ENCODE measurements at places on chromosomes 5 and 9.
A peak's percentile ranks its signal among the peaks of the same experiment; 100 is the strongest.

- DNase-seq: no peak
Measured at GRCh38 chr9:74824654-74825053, 63.1 kb downstream of the TRPM6 start.

- no peak for DNase-seq
Measured at GRCh38 chr5:42982107-42982622, 58.0 kb downstream of the ANXA2R start.

- no peak for DNase-seq
Measured at GRCh38 chr9:130425741-130426466, 18.9 kb upstream of the ASS1 start.

GRCh38 chr5:160427607-160428006 lies 6.0 kb downstream of the PTTG1 start:
- no peak for DNase-seq

- no peak for DNase-seq
Measured at GRCh38 chr5:2093859-2094615, 211.3 kb upstream of the IRX4 start.

GRCh38 chr9:119240546-119240945 lies 128.7 kb downstream of the BRINP1 start:
- no peak for DNase-seq

DNA sequence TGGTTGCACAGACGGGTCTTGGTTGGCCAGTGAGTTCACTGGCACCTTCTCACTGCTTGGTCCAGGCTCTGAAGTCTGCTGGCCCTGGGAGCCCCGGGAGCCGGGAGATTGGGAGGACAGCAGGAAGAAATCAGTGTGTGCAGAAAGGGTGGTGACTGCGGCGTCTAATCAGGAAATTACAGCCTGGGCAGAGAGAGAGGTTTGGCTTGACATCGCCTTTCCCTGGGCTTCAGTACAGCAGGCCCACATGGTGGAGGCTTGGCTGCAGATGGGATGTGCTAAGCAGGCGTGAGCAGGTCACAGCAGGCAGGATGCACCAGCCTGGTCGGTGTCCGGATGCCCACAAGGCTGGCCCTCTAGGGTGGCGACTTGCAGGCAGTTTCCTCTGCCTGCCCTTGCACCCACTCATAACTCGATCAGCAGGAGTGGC lies 17.2 kb downstream of the PITX1 start:
- DNase-seq: no peak

GRCh38 chr9:110029956-110030480 lies 177.9 kb downstream of the C9orf152 start:
- DNase-seq: no peak

- DNase-seq: peak; percentile 70
Measured at GRCh38 chr5:178116143-178116885, 3.0 kb downstream of the N4BP3 start.

DNA sequence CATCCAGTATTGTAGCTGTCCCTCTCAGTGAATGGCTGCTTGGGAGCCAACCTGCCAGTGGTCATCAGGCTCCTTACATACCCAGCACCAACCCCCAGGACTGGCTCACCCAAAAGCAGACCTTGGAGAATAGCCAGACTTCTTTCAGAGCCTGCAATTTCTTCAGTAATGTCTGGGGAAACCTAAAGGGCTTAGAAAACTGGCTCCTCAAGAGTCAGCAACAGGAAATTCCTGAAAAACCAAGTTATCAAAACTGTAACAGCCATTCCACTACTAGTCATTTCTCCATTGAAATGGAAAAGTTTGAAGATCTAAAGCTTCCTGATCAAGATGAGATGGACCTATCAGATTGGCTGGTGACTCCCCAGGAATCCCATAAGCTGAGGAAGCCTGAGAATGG lies 12.3 kb upstream of the STING1 start:
- no peak for DNase-seq

DNA sequence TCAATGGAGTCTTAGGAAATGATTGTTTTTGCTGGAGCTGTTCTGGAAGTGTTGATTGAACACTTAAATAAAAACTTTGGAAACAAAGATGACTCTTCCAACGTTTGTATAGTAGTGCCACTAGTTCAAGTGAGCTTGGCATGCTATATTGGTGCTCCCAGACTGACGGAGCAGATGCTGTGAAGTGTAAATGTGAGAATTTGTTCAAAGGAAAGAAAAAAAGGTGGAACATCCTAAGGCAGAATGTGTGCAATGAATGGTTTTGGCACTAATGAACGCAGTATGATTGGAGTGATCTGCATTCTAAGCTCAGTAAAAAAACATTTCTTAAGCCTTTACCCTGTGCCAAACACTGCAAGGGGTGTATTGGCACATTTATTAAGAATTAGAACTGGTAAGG lies 69.8 kb downstream of the ZNF474 start:
- no peak for DNase-seq

GRCh38 chr5:147036691-147037245 lies 158.2 kb upstream of the PPP2R2B start:
- DNase-seq: no peak

DNA sequence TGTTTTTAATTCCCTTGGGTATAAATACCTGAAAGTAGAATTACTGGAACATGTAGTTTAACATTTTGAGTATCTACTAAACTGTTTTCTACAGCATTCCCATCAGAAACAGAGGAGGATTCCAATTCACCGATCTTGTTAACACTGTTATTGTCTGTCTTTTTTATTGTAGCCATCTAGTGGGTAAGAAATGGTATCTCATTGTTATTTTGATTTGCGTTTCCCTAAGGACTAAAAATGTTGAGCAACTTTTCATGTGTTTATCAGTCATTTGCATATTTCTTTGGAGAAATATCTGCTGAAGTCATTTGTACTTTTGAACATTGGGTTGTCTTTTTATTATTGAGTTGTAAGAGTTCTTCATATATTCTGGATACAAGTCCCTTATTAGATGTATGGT lies 135.2 kb upstream of the NFIL3 start:
- no peak for DNase-seq

DNA sequence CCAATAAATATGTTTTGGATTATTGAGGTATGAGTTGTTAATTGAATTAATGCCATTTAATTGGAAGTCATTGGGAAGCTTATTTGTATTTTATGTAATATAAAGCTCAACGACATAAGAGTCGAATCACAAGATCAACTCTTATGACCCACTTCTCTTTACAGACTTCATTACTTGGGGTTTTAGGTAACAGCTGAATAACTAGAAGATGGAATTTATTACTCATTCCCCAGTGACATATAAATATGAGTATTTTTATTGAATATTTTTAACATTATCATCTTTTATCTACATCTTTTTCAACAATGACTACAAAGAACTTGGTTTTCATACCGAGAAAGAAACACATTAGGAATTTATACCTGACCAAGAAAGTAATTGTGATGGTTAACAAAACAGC lies 21.1 kb downstream of the HMGCR start:
- DNase-seq: no peak

GRCh38 chr9:137956039-137956438 lies 78.5 kb downstream of the CACNA1B start:
- DNase-seq: no peak

- DNase-seq: peak; percentile 61
Measured at GRCh38 chr5:131382407-131383395, 118.8 kb downstream of the CDC42SE2 start.

DNA sequence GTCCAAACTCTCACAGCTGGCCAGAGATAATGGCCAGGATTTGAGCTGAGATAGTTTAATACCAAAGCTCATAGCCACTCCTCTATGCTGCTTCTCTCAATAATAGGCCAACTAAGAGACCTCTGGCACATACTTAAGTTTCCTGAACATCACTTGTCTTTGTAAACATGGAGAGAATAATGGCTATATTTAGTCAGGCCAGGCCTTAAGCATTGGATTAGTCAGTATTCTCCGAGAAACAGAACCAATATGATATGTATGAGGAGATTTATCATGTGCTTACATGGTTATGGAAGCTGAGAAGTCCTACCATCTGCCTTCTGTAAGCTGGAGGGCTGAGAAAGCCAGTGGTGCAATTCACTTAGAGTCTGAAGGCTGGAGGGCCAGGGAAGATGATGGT lies 45.4 kb downstream of the CFAP95 start:
- no peak for DNase-seq

Measured in activated naive CD4-positive, alpha-beta T cell treated with anti-CD3 and anti-CD28 coated beads, Interleukin-2, amount 10 ng/mL, durations not matched to agents 7 days and 5 days (primary cell).